NCI-H2081 treated with DMSO at 0.1 percent for 48 hours (cell line): ENCODE measurements at places on chromosomes 6 and 20.

DNA sequence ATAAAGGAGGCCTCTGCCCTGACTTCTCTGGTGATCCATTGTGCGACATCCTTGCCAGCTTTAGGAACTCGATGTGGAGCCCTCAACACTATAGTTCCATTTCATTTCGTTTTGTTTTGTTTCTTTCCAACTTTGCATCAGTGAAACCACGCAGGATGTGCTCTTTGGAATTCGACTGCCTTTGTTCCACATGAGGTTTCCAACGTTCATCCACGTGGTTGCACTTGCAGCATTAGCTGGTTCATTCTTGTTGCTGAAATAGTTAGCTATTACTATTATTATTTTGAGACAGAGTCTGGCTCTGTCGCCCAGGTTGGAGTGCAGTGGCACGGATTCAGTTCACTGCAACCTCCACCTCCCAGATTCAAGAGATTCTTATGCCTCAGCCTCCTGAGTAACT, 61.3 kb upstream of the ZNFX1 start:
- no peak for DNase-seq

DNA sequence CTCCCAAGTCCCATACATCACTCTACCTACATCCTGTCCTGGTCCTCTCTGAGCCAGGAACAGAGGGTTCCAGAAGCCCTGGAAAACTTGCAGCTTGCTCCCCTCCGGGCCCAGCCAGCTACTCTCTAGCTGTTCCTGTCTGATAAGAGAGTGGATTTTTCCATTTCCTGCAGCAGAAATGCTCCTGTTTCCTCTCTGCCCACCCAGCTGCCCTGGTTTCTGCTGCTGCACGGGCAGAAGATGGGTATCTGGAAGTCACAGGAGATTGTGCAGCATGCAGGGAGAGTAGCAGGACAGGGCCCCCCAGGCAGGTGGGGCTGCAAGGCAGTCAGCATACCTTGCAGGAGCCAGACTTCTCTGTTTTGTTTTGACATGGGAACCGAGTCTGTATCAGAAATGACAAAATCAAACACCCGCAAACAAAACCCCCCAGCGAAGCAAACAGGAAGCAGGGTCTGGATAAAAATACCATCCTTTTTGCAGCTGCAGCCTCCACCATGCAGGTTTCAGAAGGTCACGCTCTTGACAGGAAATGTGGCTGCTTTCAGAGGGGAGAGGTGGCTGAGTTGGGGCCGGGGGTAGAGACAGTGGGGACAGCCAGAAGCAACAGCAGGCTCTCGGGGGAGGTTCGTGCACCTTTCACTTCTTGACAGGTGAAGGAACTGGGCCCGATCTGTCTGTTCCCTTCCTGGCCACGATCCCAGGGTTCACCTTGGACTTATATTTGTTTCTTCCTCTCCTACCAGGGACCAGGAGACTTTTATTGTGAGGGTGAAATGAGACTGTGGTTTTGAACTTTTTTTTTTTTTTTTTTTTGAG, 50.8 kb upstream of the FAM83D start:
- no peak for DNase-seq

DNA sequence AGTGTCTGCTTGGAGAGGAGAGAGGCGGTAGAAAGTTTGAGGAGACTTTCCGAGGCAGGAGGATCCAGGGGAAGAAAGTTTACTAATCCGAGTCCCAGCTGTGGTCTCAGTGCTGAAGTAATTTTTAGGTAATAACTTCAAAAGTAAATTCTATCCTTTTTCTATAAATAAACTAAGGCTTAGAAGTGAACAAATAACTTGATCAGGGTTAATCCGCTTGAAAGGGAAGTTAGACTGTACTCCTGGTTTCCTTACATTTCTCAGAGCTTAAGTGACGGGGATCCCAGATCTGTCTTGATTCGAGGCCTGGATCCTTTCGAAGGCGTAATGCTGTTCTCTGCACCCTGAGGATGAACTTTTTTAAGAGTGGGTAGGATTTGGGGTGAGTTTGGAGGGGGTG, 2.6 kb downstream of the STK35 start:
- no peak for DNase-seq

GRCh38 chr6:129947797-129948196, 70.6 kb upstream of the L3MBTL3 start:
- DNase-seq, result no peak

DNA sequence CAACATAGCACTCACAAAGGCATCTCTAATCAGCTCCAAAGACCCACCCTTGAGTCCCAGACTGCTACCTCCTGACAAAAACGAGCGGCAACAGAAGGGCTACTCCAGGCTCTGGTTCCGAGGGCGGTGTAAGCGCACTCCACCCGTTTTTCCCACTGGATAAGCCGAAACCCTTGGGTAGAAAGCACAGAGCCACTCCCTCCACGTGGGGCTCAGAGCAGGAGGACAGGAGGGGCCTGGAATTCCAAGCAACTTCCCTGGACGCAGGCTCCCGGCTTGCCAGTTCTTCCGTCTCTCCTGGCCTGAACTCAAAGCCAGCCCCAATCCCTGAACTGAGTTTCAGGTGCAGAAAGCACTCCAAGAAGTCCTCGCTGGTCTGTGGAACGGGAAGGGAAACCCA, 7.4 kb downstream of the GMEB2 start:
- no peak for DNase-seq

DNA sequence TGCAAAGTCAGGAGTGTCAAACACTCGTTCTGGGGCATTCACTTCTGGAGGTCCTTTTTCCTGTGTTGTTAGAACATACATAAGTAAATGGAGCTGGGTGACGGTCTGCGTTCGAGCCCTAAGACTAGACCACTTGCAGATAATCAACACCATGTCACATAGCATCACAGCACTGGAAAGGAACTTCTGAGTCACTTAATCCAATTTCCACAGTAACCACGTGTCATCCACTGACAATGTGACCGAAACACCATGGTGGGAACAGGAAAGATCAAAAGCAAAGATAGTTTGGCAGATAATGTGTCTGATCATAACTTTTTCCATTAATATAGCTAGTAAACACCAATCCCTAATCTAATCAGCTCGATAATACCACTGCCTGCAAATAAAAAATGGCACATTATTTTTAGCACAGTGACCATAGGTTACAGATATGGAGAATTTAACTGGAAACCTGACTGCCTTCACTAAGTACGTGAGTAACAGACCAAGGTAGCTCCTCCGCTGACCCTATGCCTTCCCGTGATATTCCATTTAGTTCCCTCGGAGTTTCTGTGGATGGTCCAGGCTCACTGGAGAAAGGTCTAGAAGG, 34.8 kb downstream of the WRNIP1 start:
- no peak for DNase-seq

DNA sequence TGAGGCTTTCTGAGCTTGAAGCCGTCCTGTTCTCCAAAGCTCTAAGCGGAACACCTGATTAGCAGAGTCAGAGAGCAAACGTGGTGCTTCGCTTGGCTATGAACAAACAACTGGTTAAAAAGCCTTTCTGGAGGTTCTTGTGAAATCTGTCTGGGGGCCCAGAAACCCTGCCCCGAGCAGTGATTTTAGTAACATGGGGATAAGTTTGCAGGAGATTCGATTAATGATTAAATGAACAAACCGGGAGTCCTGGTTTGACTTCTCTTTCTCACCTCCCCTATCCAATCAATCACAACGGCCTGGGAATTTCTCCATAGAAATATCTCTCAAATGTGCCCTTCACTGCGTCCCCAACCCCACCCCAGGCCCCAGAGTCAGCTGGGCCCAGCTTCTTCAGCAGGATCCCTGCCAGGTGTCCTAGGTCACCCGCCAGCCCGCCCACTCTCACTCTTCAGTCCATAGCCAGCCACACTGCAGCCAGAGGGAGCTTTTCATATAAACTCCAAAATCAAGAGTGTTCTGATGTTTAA, 43.6 kb downstream of the ZDHHC14 start:
- no peak for DNase-seq

- DNase-seq, result no peak
Observed at GRCh38 chr6:135525594-135525993, 28.1 kb upstream of the AHI1 start.

GRCh38 chr6:28910901-28911690, 12.7 kb downstream of the TRIM27 start:
- DNase-seq, result no peak

GRCh38 chr6:82711105-82711827, 347.6 kb downstream of the TPBG start:
- DNase-seq, result no peak

DNA sequence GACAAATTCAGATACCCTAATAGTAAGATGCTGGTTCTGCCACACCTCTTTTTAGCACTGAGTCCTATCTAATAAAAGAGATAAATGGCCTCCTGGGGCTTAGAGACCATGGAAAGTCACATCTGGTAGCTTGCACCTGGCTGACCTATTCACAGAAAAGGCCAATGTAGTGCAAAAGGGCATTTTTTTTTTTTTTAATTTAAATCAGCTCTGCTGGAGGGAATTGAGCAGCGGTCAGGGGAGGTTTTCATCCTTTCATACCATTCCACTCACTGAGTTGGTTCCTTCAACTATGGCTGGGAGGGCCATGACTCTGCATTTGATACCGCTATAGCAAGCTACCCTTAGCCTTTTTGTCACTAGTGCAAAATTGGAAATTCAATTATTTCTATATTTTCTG, 20.1 kb upstream of the HS3ST5 start:
- DNase-seq, result no peak

DNA sequence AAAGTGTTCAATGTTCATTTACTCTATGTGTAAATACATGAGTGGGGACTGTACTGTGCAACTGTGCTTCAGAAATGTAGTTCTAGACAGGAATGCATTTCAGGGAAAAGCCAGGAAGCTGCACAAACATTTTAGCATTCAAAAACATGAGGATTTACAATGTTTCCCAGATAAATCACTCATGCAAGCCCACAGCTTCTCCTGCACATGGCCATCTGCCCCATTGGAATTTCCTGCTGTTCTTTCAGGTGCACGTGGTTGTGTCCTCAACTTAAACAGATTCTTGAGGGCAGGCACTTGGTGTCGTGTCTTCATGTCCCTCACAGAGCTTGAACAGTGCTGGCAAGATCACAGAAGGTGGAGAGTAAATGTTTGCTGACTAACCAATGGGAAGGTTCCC, 101.5 kb downstream of the UNC5CL start:
- DNase-seq, result no peak

DNA sequence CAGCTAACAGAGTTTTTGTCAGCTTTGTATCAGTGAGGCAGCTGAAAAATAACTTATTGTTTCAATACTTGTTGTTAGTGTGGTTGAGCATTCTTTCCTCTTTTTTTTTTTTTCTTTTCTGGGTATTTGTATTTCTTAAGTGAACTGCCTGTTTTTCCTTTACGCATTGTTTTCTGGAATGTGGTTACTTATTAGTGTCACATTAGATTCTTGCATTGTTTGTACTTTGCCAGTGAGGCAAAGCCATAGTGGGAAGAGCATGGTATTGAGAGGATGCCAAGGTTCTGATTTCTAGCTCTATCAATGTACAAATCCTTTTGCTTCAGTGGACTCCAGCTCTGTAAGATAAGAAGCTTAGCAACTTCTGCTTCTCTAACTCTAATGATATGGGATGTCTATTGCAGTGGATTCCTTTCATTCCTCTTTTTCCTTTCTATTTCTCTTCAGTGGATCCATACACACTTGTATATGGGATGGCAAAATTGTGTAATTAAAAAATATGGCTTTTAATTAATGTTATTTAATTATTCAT, 3.9 kb downstream of the CDKAL1 start:
- no peak for DNase-seq

GRCh38 chr6:41639809-41640371, 1.6 kb downstream of the MDFI start:
- no peak for DNase-seq

GRCh38 chr20:44309763-44310663, 989 bp downstream of the FITM2 start:
- no peak for DNase-seq

DNA sequence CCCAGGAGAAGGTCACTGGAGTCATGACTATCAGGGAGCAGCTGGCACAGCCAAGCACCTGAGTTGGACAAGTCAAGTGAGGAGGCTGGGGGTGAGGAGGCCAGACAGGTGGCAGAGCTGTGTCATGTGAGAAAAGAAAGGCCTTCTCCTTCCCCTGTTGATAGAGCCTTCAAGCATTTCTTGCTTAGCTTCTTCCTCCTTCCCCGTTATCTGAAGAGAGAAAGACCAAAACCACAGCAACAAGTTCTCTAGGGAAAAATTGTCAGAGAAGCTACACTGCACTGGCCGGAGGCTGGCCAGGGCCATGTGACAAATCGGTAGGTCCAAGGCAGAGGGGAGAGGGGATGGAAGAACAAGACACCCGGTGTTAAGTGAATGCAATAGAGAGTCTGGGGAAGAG, 202.1 kb upstream of the PRDM1 start:
- no peak for DNase-seq

DNA sequence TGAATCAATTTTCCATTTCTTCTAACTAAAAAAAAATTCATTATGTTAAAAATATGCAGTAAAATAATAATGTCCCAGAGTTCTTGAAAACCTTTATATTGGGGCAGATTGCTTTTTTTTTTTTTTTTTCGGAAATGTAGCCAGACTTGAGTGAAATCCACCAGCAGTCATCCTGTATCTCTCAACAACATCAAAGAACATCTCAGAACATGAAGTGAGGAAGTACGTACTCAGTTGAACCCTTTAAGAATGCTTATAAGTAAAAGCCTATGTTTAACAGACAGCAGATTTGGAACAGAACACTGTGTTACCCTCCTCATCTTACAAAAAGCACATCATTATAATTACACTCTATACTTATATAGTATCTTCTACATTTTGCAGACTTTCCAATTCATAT, 51.0 kb upstream of the SUPT3H start:
- no peak for DNase-seq

DNA sequence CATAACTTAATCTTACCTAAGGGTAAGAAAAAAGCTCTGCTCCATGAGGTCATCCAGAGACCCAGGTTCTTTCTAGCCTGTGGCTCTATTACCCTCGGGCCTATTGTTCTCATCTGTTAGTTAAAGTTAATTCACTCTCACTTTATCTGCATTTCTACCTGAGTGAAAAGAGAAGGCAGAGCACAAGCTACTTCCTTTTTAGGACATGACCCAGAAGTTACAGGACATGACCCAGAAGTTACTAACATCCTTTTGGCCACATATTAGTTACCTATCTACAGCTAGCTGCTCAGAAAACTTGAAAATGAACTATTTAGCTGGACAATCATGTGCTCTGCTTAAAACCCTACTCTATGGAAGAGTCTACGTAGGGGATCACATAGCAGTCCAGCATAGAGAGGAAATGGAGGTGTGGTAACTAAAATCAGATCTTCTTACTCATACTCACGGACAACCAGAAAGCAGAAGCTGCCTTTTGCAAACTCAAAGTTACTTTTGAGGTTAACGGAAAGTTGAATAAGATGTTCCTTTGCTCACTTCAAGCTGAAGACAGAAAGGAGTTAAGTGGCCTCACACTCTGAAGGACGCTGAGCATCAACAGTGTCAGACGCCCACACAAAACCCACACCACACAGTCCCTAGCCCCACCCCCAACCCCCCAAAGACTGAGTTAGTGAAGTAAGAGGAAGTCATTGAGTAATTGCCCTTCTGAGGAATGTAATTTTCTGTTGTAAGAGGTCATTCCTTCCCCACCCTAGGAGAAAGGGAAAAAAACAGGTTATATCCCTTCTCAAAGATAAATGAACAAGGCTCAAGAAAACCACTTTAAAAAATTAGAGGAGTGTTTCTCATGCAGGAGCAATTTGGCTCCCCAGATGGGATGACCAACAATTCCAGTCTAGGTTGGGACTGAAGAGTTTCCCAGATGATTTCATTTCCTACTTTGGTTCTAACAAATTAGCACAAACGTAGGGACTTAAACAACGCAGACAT, 45.9 kb upstream of the TAB2 start:
- DNase-seq, result no peak
